ENCODE measurements at places on chromosomes 4 and X. TPM values are rescaled to one million over a fixed set of nuclear protein-coding genes. Genes with fewer than 3 reads are reported as not detected.

GRCh38 chrX:115958687-115959359 lies 211.7 kb upstream of the AGTR2 start:
- DNase-seq, result no peak

DNA sequence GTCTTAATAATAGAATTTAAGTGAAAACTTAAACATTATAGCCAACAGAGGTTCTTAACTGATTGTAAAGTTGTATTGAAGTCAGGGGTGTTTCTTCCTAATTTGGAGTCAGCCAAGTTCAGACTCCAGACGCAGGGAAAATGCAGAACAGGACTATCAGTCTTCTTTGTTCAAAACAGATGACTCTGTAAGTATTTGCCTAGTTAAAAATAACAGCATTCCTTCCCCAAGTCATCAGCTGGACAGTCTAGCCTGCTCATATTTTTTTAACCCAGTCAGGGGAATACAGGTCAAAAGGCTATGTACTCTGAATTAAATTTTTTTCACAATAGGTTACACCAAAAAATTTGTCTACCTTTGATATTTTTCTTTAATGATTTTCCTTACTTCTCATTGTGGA lies 73.8 kb upstream of the DCLK2 start:
- DNase-seq, result no peak

GRCh38 chrX:154981116-154981411 lies 41.5 kb downstream of the F8 start:
- no peak for DNase-seq

- no peak for DNase-seq
Observed at GRCh38 chr4:183468210-183469095, 24.0 kb downstream of the CDKN2AIP start.

GRCh38 chr4:115687052-115687755 lies 573.8 kb upstream of the NDST4 start:
- DNase-seq, result no peak

Gene TRPC3
- 14.1 TPM for total RNA-seq

Gene USP17L26
- total RNA-seq, result not detected

Gene SSX2
- total RNA-seq, result not detected

Gene USP51
- total RNA-seq, result 1.9 TPM

Measured in mucosa of gallbladder (tissue), 1 donor.